ENCODE measurements at places on chromosomes 16 and 17.

DNA sequence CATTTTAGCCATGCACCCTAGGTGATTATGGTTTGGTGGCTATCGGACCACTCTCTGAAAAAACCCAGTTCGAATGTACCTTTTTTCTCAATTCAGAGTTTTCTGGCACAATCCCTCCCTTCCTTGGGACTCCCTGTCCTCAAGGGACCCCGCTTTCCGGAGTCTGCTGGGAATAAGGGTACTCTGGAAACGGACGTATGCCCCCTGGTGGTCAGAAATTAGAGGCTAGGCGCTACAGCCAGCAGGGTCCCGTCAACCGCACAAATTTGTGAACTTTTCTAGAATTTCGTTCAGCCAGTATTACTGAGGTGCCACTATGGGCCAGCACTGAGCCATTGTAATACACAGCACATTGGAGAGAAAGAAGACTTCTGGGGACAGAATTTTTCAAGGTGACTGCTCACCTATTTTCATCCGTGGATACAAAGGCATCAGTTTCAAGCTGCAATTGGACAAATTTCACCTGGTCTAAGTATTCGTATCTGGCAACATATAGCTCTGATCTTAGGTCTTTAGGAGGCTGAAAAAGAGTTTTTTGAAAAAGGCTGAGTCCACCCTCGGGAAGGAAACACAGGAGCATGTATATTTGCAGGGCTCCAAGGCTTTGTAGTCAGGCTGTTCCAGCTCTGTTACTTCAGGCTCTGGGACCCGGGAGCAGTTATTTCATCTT lies 27.1 kb upstream of the CRYBA1 start:
- DNase-seq = peak; percentile 82

- no peak for DNase-seq
Measured at GRCh38 chr17:45287526-45288500, 25.9 kb upstream of the SPATA32 start.

- DNase-seq = no peak
Measured at GRCh38 chr17:80415626-80416137, 715 bp downstream of the ENDOV start.

DNA sequence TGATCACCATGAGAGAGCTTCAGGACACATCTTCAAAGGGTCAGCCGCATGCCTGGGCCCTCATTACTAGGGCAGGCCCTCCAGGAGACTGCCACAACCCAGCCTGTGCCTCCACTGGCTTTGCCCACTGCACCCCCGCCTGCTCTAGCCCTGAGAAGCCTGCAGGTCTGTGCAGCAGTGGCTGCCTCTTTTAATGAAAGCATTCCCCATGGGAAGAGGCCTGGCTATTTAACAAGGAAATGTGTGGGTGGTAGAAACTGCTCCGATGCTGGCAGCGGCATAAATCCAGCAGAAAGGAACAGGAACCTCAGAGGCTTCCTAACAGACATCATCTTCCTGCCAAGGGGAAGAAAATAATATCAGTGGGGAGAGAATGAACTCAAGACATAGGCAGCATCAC lies 375 bp upstream of the KRT32 start:
- no peak for DNase-seq

GRCh38 chr16:12433691-12434390 lies 369.8 kb downstream of the CPPED1 start:
- DNase-seq = no peak

DNA sequence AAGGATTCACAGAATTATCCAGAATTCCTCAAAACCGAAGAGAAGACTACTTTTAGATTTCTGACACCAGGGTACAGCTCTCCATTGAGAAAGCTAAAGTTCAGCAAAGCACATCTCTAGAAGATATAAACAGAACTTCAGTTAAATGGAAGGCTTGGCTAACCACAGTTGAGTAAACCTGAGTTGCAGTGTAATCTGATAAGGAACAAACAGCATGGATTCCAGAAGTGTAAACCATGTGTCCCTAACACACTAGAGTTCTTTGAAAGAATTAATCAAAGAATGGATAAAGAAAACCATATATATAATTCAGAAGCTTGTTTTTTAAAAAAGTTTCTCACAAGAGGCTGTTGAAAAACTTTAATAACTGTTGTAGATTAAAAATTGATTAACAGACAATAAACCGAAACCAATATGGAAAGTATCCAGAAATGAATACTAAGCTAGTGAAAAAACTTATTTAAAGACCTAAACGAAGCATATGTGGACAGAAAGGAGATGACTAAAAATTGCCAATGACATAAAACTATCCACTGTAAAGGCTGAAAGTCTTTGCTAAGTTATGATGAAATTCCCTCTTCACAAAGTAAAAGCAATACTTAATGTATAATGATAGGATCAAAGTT lies 4.3 kb downstream of the RNF43 start:
- no peak for DNase-seq

DNA sequence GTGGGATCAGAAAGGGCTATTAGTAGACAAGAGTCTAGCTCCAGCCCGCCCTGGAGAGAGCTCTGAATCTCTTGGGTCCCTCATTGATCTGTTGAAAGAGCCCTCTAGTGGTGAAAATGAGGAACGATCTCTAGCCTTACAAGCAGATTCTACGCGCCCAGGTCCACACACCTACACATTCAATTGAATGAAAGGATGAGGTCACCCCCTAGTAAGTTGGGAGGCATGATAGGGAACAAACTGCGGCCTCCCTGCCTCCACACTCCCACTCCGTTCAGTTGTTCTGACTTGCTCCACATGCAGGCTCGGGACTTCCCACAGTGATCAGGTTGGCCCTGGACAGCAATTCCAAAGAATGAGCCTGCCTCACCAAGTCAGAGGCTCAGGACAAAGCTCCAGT lies 2.9 kb upstream of the CACNG3 start:
- no peak for DNase-seq

- DNase-seq = no peak
Measured at GRCh38 chr17:49845321-49845720, 2.5 kb downstream of the TAC4 start.

DNA sequence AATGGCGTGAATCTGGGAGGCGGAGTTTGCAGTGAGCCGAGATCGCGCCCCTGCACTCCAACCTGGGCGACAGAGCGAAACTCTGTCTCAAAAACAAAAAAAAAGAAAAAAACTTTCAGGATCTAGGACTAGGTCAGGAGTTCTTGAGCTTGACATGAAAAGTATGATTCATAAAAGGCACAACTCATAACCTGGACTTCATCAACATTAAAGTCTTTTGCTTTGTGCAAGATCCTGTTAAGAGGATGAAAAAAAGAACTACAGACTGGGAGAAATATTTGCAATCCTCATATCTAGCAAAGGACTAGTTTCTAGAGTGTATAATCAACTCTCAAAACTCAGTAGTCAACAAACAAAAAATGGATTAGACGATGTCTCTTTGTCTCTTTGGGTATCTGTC lies 40.0 kb downstream of the TBC1D16 start:
- DNase-seq = no peak

DNA sequence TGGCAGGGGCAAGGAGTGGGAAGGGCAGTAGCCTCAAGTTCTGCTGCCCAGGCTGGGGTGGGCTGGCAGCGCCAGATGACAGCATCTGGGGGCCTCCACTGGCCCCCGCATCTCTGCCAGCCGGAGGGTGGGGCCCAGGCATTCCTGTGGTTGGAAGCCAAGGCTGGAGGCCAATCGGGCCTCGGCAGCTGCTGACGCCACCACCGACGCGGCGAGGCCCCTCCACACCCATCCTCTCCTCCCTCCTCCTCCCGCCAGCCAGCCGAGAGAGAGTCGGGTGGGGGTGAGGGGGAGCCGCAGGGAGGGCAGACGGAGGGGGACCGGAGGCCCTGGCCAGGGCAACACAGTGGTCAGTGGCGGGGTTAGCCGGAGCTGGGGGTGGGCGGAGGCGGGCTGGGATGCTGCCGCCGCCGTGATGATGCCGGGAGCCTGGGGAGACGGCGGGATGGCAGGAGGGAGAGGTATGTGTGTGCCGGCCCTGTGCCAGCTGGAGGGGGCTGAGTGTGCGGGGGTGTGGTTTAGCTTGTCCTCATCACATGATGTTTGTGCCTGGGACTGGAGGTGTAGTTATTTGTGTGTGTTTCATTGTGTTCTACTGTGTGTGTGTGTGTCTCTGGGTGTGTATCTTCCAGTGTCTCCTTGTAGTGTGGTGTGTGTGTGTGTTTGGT lies 36.6 kb downstream of the ARHGAP23 start:
- DNase-seq = peak; percentile 93

DNA sequence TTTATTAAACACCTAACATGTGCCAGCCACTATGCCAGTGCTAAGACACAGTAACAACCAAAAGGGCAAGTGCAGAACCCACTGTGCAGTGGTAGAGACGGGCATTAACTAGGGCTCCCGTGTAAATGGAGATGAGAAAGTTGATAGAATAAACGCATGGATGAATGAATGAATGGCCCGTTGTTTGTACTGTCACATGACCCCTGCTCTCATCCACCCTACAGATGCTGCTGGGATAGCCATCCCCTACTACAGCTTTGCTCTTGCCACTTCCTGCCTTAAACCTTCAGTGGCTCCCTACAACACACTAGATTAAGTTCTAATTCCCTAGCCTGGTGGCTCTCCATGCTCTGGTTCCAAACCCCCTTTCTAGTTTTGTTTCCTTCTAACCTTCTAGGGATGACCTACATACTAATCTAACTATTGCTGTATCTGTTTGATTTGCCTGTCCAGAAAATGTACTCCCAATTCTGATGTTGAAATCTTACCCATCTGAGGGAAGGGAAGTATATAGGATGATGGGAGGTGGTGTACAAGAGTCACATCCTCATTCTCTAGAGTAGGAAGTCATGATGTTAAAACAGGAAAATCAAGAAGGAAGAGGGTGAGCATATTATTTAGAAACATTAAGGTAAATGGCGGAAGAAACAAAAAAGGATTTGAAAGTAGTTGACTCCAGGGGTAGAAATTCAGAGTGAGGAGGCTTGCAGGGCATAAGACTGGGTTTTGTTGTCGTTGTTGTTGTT lies 11.4 kb upstream of the TNRC6C start:
- DNase-seq = no peak

DNA sequence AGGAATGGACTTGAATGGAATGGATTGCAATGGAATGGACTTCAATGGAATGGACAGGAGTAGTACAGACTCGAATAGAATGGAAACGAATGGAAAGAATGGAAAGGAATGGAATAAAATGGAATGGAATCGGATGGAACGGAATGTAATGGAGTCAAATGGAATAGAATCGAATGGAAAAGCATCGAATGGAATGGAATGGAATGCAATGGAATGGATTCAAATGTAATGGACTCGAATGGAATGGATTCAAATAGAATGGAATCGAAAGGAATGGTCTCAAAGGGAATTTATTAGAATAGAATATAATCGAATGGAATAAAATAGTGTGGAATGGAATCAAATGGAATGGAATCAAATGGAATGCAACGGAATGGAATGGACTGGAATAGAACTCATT lies 484.9 kb upstream of the WSB1 start:
- DNase-seq = no peak

- peak; percentile 49 for DNase-seq
Measured at GRCh38 chr17:22454070-22454999, 762.0 kb downstream of the KCNJ18 start.

DNA sequence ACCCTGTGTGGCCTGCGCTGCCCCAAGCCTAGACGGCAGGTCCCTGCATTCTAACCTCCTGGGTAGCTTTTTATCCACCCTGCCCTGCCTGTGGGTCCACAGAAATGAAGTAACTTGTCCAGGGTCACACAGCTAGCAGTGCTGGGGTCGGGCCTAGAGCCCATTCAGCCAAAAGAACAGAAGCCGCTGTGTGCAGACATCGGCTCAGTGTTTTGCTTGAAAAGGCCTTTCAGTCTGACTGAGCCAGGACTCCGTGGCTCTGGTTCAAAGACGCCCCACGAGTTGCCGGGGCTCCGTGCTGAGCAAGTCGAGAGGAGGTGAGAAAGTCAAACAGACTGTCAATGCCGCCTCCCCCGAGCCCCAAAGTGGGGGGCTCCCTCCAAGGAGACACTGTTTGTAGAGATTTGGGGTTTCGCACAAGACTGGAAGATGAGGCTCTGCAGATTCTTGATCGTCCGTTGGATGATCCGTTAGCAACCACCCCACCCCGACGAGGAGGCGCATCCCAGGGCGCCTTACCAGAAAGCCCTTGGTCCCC lies 226.2 kb downstream of the NTN1 start:
- DNase-seq = no peak

DNA sequence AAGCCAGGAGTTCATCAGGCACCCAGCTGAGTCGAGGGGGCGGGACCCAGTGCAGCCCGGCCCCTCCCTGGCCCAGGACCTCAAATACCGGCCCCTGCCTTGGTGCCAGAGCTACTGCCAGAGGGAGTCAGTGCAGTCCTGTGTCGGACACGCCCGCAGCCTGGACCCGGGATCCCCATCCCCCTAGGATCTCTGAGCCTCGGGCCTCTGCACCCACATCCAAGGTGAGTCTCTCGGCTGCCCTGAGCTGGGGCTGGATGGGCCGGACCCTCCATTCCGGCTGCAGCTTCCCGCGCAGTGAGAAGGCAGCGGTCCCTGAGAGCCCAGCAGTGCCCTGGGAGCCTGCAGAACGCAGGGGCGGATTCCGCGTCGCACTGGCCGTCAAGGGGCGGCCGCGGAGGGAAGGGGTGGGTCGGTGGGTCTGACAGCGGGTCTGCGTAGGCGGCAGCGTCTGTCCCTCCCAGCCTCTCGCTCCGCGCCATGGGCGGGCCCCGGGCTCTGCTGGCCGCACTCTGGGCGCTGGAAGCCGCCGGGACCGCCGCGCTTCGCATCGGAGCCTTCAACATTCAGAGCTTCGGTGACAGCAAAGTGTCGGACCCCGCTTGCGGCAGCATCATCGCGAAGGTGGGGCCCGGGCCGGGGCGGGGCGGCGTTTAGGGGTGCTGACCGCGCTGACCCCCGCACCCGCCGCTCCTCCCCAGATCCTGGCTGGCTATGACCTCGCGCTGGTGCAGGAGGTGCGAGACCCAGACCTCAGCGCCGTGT lies at the start of gene DNASE1L2:
Gene DNASE1L2, plus strand, starts transcription at position 108 of the 765 bp plus-strand sequence. Its CDS starts 373 bp downstream, at position 481.
- no peak for DNase-seq

- no peak for DNase-seq
Measured at GRCh38 chr17:951325-952132, 28.0 kb downstream of the NXN start.

DNA sequence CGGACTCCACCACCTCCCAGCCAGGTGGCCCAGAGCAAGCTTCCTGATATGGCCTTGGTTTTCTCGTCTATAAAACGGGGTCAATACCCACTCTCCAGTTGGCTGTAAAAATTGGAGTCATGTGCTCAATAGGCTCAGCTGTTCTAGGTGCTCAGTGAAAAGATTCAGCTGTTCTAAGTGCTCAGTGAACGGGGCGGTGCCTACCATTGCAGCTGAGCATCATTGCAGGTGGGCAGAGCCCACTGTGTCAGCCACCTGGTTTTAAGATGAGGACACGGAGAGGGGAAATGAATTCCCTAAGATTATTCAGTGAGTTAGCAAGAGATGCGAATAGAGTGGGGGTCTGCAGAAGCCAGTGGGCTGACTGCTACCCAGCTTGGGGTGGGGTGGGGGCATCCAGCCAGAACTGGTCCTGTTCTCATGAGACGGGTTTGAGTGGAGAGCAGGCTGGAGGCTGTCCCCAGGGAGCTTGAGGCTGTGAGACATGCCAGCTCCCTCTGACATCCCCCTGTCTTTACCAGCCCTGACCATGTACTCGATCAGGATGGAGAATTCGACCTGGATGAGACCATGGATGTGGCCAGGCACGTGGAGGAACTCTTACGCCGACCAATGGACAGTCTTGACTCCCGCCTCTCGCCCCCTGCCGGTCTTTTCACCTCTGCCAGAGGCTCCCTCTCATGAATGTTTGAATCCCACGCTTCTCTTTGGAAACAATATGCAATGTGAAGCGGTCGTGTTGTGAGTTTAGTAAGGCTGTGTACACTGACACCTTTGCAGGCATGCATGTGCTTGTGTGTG lies 21.9 kb downstream of the STAT5A start:
- no peak for DNase-seq

Data from right atrium auricular region (tissue), 2 donors.